ENCODE measurements at places on chromosomes 1 and 21.

- no peak for DNase-seq
Measured at GRCh38 chr1:187313115-187313514, 484.4 kb downstream of the PLA2G4A start.

- DNase-seq, result no peak
Measured at GRCh38 chr1:97457446-97458089, 463.3 kb downstream of the DPYD start.

- no peak for DNase-seq
Measured at GRCh38 chr1:109610609-109611307, 8.7 kb downstream of the GNAT2 start.

GRCh38 chr1:166151804-166152203, 15.0 kb downstream of the FAM78B start:
- DNase-seq, result no peak

DNA sequence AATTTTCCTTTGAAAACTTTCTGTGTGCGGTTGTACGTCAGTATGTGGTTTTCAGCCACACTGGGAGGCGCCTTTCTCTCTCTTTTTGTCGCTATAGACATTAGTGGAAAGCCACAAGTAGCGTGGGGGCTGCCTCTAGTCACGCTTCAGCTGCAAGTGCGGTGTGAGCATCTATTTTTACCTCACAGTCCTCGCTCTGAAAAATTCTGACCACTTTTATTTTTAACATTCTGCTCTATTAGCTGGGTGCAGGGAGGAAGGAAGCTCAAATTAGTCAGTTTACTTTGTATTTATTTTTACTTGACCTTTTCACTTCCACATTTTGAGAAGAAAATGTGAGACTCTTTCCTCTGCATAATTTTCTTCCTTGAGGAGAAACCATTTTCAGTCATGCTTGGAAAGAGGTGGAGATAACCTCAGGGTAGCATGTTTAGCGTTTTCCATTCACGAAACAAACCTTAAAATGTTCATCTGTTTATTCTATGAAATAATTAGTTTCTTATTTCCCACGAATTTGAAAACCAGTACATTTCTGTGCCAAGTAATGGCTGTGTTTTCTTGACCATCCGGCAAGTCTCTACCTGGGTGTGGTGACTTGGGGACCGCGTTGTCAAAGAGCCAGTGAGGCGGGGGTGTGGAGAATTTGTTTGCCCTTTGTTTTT, 35.6 kb downstream of the ADARB1 start:
- peak; percentile 58 for DNase-seq

- no peak for DNase-seq
Measured at GRCh38 chr21:14479241-14479786, 66.8 kb downstream of the SAMSN1 start.

- peak; percentile 94 for DNase-seq
Measured at GRCh38 chr1:21594935-21595897, 73.9 kb downstream of the RAP1GAP start.

DNA sequence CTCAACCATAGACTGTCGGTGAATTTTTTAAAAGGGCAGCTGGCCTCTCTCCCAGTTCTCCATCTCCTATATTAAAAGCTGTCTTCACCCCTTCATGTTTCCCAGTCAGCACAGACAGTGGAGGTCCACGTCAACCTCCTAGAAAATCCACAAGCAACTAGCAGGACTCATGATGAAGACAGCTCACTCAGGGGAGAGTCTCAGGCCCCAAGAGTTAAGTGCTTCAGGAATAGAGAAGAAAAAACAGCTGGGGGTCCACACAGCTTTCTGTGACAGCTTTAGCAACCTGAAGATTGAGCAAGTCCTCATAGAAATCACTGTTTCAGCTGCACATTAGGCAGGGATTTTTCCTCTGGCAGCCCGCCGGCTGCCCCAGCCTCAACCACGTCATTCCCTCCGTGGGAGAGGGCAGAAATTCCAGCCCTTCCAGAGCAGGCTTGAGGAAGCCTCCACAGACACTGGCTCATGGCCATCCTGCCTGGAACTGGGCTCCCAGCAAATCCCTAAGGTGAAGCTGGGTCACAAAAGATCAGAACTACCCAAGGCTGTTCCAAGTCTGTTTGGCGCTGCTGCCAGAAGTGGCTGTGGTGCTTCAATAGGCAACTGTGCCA, 15.2 kb downstream of the GPR161 start:
- no peak for DNase-seq

- no peak for DNase-seq
Measured at GRCh38 chr1:63322944-63323864, 837 bp downstream of the FOXD3 start.

All from SJSA1 (cell line).